ENCODE measurements at places on chromosomes 13 and 19.

DNA sequence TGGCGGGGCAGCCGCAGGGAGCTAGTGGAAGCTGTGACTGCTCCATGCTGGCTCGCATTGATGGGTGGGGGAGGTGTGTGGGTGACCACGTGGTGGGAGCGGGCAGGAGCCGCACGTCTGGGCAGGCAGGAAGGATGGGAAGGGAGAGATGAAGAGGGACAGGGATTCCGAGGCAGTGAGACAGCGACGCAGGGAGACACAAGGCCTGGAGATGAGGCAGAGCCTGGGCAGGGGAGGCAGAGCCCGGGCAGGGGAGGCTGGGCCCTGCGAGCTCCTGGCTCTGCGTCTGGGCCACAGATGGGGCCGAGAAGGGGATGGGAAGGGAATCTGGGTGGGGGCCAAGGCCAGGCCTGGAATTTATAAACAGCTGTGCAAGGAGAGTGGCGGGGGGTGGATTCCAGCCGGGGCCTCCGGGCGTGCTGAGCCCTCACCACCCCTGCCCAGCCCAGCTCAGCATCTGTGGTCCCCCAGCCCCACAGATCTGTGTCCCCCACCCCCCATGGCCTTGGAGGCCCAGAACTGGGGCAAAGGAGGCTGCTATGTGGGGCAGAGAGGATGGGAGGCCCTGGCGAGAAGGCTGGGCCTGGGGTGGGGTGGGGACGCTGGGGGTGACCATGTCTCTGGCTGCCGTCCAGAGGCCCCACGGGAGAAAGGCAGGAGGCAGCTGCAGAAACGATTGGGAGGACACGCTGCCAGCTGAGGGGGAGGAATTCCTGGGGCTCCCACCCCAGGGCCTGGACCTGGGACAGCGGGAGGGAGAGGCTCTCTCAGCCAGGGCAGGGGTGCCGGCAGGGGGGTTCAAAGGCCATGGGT lies 6.0 kb downstream of the EHD2 start:
- no peak for DNase-seq

DNA sequence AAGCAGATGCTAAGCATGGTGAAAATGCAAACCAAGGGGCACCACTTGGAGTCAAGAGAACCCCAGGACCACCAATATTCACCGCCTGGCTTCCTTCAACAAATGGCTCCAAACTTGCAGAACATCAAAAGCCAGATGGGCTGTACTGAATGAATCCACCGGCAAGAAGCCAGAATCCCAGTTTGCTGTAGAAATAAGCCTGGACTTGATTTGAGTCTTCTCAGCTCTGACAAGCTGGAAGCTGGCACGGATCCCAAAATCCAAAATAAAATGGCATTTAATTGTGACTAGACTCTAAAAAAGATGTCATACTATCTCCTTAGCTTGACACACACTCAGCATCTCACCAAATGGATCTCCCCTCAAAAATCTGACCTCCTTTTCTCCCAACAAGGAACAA lies 11.9 kb downstream of the EFNB2 start:
- no peak for DNase-seq

GRCh38 chr19:44570984-44571684 lies 41.7 kb upstream of the CEACAM20 start:
- DNase-seq, result peak; percentile 86

DNA sequence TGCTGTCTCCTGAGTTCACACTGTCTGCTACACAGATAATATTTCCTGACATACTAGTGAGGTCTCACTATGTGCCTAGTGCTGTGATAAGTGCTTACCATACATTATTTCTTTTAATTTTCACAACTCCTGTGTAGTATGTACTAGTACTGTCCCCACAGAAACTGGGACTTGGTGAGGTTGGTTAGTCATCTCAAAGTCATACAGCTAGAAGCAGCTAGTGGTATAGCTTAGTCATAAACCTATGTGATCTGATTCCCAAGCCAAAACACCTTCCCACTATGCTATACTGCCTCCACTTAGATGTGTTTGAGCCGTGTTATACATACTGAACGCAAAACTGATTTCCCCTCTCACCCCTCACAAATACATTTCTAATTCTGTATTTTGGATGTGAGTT lies 10.5 kb downstream of the MTMR6 start:
- no peak for DNase-seq

GRCh38 chr13:51827254-51827653 lies 17.7 kb downstream of the TMEM272 start:
- DNase-seq, result no peak

DNA sequence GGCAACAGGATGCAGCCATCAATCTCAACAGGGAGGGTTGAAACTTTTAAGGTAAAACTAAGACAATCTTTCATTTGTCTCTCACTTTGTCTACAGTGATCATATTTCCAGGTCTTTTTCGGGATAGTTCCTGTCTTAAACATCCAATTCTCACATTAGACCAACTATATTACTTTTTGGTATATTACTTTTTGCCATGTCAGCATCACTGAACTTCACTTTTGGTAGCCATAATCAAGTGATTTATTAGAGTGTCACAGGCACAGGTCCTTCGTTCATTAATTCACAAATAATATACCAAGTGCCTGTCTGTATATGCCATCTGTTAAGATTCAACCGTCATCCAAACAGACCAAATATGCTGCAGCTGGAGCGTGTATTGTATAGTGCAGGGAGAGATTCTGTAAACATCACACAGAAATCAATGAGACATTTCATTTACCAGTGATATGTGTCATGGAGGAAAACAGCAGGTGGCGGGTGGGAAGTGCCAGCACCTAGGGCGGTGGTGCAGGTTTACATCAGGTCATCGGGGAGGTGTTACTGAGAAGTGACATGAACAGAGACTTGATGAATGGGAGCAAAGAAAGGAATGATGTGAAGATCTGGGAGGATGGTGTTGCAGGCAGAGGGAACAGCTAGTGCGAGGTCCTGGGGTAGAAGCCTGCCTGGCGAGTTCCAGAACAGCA lies 24.9 kb downstream of the ARHGEF7 start:
- DNase-seq, result no peak

GRCh38 chr13:33367926-33368325 lies 82.4 kb upstream of the STARD13 start:
- no peak for DNase-seq

- no peak for DNase-seq
These were observed 2.2 kb upstream of the PCDH9 start for GRCh38 chr13:67232384-67232783.

DNA sequence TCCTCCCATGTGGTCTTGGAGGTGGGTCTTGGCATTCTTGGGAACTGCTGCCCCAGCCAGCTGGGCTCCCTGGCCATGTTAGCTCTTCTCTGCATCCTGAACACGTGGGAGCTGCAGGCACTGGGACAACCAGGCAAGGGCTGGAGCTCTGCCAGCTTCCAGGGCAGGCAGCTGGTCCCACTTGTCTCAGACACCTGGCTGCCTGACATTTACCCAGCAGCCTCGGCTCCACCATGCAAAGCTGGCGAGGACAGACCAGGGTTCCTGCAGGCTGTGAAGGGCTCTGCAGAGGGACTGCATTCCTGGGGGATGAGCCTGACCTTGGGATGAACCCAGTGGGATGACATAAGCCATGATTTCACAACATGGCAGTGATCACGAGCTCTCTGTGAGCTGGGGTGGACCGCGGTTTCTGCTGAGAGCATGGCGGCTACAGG lies 99.0 kb upstream of the TSHZ3 start:
- peak; percentile 9 for DNase-seq

GRCh38 chr19:11434703-11435056 lies 241 bp downstream of the ODAD3 start:
- no peak for DNase-seq

Data from activated CD4-positive, alpha-beta T cell treated with anti-CD3 and anti-CD28 coated beads, Interleukin-2, amount 10 ng/mL, durations not matched to agents 24 days and 14 days (primary cell).